GM23248 (cell line): ENCODE measurements at places on chromosomes 11 and 22.

DNA sequence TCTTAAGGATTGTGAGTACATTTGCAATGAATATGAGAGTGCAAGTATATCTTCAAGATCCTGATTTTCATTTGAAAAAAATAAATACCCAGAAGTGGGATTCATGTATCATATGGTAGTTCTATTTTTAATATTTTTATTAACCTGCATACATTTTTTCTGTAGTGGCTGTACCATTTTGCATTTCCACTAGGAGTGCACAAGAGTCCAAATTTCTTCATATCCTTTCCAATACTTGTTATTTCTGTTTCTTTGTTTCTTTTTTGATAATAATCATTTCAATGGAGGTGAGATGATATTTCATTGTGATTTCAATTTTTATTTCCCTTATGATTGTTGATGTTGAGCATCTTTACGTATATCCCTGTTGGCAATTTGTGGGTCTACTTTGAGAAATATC is 759.8 kb upstream of the CNTN5 start:
- DNase-seq: no peak

DNA sequence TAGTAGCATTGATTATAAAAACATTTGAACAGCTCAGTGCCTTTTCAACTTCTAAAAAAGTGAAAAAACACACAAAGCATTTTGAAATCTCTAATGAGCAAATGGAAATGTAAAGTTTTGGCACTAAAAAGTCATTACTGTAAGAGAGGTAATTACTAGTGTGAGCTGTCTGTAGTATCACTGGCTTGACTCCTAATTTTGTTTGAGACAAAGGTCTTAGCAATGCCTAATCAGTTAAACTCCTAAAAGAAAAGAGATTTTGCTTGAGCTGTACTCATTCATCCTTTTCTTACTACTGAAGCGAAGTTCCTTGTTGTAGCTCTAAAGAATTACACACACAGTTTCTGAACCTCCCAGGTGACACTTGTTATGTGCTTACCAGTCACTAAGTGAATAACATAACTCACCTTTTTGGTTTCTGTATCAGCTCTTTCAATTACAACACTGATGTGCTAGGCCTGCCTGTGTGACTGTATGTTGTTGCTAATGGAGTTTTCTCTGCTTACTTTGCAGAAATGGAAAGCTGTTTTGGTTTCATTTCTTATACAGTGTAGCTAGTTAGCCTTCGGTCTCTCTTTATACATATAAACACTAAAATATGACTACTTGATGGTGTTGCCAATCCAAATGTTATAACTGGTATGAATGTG is 924.4 kb upstream of the TENM4 start:
- DNase-seq: no peak

- no peak for DNase-seq
Observed at GRCh38 chr11:8000390-8000789, 13.3 kb downstream of the EIF3F start.

GRCh38 chr11:99522467-99523173 is 501.9 kb downstream of the CNTN5 start:
- peak; percentile 2 for DNase-seq

GRCh38 chr22:43541022-43541421 is 129.2 kb downstream of the MPPED1 start:
- DNase-seq: no peak

DNA sequence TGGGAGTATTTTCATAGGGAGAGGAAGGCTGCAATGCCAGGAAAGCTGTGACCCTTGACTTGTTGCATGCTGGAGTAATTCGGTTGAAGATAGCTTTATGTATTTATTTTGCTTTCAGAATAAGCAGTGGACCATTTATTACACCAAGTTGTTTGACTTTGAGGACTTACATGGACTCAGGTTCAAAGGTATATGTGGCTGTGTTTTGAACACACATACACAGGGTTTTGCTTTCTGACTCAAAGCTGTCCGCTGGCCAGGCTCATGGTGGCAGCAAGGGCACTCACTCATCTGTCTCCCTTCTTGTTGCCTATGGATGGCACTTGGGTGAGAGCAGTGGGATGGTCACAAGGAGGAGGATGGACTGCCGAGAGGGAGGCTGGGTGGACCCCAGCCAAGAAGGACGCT is 6.5 kb downstream of the TIMP3 start:
- DNase-seq: peak; percentile 24

DNA sequence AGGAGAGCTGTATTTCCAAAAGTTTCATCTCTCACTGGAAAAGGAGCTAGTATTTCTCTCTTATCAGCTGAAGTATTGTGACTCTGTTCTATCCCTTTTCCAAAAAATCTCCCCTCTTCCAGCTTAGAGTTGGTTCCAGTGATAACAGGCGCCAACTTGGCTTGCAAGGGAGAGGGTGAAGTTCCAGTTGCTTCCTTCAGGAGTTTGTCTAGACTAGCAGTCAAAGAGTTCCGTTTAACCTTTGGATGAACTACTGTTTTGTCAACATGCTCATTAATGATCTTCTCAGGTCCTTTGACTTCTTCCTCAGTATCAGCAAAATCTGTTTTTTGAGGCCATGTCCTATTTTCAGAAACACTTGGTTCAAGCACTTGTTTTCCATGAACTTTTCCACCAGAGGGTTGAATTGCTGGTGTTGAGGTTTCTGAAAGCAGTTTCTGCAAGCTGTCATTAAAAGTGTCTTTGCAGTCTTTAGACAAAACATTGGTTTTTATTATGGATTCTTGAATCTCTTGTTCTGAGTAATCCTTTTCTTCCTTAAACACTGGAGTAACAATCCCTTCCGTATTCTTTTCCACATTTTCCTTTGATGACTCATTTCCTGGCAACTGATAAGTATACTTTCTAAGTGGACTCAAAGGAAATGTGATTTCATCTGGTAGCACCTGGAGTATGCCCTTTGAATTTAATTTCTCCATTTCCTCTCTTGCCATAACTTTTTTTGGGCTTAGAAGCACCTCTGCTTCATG is 39.7 kb upstream of the CCDC89 start:
- DNase-seq: peak; percentile 82

DNA sequence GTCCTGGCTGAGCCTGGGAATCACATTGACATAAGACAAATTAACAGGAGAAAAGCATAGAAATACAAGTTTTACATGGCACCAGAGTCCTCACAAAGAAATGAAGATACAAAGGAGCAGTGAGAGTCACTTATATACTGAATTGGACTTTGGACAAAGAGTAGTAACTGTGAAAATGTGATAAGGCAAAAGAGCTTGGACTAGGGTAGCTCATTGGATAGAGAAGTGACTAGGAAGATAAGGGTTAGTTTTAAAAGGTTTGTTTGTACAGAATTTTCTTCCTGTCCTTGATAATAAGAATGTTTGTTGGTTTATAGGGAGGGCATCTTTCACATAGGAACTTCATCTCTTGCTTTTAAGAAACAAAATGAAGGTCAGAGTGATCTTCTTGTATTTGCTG is 17.9 kb upstream of the NUCB2 start:
- DNase-seq: no peak

GRCh38 chr11:45915446-45915845 is 2.2 kb downstream of the PEX16 start:
- no peak for DNase-seq

DNA sequence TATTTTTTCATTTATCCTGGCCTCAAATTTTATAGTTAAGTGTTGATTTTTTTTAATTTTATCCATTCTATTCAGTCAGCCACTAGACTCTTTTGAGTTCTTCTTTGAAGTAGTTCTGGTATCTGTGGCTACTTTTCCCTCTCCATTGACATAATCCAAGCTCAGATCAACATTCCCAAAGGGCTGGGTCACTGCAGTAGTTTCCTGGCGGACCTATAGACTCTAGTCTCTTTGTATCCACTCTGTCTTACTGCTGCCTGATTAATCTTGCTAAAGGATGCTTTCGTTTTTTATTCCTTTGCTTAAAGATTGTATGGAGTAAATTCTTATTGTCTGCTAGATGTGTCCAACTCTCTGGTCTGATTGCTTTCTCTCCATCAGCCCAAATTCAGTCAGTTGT is 87.6 kb downstream of the UVRAG start:
- no peak for DNase-seq

DNA sequence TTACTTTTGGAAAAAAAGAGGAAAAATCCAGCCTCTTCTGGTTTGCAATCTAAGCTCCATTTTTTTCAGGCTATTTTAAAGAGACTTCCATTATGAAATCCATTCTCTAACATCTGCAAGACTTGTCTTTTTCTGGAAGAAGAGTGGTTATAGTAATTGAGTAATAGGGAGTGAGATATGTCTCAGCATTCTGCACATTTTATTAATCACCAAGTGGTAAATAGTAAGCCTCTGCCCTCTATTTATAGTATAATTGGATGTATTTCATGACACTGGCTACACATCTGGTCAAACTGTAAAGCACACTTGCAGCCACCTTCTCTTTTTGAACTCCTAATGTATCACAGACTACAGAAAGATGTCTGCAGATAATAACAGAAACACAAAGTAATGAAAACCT is 391.1 kb downstream of the ETS1 start:
- DNase-seq: peak; percentile 63

DNA sequence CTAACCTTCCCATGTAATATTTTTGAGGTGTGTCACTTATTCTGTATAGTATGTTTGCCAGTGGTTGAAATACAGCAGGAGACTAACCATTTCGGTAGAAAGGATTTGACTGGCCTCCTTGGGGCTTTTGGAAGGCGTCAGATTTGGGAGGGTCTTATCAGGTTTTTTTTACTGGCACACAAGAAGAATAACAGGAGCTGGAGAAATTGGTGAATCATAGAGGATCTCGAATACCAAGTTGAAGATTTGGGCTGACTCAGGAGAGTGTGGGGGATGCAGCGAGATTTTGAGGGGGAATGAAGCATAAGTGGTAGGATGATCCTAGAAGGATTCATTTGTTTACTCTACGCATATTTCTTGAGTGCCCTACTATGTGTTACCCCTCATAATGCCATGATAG is 200.5 kb downstream of the DDX10 start:
- DNase-seq: no peak

- DNase-seq: no peak
Observed at GRCh38 chr22:49310354-49310753, 517.3 kb downstream of the BRD1 start.

GRCh38 chr11:19076744-19077589 is 16.4 kb upstream of the MRGPRX2 start:
- DNase-seq: peak; percentile 57

DNA sequence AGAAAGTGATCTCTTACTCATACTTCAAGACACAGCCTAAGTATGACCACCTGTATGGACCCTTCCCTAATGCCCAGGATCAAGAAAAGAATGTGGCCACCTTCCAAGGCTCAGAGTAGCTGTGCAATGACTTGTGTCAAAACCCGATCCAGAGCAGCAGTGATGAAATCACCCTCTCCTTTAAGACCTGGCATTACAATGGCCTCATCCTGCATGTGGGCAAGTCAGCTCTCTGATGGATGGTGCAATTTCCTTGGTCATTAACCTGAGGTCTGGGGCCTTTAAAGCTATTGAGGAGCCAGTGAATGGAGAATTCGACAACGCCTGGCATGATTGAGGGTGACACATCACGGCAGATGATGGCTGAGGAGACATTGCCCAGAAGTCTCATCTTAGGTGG is 9.1 kb upstream of the TUBA8 start:
- no peak for DNase-seq
